Hippocampal formation (tissue), 2 donors: ENCODE measurements at places on chromosomes 6 and 20.

DNA sequence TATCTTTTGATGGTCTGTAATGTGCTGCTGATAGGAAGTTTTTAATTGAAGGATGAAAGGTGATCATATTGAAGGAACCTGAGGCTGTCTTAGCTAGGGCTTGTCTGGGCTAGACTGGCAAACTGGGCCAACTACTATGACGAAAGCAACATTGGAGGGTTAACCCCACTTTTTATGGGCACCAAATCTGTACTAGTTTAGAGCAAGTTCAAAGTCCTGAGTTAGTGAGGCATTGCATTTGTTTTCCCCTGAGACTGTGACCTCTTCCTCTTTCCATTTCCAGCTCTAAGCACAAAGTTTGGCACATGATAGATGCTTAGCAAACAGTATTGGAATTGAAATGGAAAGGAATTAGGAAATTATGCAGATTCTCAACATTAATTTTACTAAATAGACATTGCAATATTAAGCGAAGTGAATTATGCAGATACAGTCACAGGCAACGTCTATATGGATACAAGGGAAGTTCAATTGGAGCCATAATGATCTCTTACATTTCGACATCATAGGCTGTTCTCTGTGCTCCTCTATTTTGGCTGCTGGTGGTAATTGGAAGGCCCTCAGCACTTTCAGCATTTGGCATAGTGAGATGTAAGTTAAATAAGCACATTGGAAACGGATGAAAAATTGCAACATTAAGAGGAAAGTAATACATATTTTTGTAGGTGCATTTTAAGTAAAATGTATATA is 22.2 kb downstream of the CEP57L1 start:
- DNase-seq = no peak

DNA sequence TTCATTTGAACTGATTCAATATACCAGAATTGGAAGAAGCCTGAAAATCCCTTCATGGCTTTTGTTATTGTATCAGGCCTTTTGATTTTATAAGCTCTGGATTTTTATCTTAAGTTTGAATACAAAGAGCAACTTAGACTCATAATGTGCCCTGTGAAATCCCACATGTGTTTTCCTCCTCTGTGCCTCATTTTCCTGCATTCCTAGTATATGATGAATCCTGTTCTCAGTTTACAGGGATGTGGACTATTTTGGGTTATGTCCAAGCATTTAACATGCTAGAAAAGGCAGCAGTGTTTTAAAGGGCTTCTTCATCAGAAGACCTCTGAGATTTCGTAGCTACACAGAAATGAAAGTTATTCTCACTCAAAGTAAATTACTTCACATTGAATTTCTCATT is 455.0 kb downstream of the RFPL4B start:
- no peak for DNase-seq

DNA sequence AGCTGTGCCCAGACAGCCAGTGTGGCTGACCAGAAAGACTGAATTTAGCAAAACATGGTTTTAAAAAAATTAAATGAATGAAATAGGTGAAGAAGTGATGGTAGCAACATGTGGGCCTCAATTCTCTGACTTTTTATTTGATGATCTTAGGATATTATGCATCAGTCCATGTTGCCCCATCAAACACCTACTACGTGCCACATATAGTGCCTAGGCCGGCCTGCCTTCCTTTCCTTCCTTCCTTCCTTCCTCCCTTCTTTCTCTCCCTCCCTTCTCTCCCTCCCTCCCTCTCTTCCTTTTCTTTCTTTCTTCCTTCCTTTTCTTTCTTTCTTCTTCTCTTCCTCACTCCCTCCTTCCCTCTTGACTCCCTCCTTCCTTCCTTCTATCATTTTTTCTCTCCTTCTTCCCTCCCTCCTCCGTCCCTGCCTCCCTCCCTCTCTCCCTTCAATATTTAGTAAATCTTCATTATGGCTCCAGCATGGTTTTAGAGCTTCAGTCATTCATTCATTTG is 209.8 kb downstream of the TSHZ2 start:
- no peak for DNase-seq

- DNase-seq = no peak
These were observed 42.3 kb downstream of the TMC2 start for GRCh38 chr20:2578475-2579192.

GRCh38 chr20:62734326-62734725 is 25.7 kb downstream of the NTSR1 start:
- DNase-seq = no peak

- no peak for DNase-seq
These were observed 82.7 kb downstream of the PSMG4 start for GRCh38 chr6:3341467-3341866.

DNA sequence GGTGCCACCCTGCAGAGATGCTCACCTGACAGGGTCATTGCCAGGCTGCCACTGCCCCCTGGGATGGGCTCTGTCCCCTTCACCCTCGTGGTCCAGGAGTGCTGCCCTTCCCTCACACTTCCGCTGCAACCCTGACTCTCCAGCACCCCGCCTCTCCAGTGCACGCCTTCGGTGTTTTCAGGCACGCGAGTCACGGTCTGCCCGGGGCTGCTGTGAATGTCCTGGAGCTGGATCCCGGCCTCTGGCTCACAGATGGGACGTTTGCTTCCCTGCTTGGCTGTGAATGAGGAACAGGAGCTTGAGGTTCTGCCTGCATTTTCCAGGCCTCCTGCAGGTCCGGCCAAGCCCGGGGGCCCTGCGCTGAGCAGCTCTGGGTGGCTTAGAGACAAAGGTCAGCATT is 343.4 kb downstream of the SMOC2 start:
- DNase-seq = no peak

DNA sequence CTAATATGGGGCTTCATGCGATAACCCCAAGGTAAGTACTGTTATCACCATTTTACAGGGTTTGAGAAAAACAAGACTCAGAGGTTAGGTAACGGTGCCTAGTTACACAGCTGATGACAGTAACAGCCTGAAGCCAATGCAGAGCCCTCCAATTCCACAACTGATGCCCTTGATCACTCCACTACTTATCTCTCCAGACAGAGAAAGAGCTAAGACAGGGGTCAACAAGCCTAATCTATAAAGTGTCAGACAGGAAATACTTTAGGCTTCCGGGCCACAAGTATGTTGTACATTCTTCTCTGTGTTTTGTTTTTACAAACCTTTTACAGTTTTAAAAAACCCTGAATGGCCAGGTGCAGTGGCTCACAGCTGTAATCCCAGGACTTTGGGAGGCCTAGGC is 50.9 kb downstream of the MAP7 start:
- DNase-seq = no peak

- DNase-seq = no peak
These were observed 137.9 kb upstream of the NEDD9 start for GRCh38 chr6:11370191-11371018.

DNA sequence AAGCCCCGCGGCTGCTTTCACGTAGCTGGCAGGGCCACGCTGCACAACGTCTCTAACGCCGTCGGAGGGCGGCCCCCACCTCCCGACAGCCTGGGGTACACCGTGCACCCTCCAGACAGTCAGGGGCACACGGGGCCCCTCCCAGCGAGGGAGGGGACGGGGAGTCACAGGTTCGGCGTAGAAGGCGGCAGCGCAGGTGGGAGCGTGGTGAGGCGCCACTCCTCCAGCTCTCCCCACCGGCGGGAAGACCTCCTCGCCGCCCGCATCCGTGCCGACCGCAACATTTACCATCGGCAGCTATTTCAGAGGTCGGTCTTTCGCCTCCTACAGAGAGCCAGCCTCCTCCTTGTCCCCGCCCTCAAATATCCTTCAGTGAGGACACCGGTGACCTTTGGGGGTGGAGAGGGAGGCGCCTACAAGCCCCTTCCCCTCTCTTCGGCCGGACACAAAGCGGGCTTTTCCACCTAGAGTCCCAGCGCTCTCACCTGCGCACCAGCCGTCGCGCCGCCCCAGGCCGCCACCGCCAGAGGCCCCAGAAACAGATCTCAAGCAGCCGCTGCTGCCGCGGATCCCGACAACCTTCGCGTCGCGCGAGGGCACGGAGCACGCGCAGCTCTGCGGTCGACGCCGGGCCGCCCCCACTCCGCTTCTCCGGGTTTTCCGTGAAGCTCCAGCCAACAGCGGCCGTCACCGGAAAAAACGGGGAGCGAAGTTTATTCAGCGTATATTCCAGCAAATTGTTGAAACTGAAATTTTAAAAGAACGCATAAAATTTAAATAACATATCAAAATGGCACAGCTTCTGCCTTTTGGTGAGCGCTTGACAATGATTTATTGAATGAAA is at the start of gene MKKS:
MKKS (minus strand) TSS at position 600 of the 844 bp plus-strand sequence. CDS start 20,708 bp downstream, outside the sequence.
- peak; percentile 83 for DNase-seq

DNA sequence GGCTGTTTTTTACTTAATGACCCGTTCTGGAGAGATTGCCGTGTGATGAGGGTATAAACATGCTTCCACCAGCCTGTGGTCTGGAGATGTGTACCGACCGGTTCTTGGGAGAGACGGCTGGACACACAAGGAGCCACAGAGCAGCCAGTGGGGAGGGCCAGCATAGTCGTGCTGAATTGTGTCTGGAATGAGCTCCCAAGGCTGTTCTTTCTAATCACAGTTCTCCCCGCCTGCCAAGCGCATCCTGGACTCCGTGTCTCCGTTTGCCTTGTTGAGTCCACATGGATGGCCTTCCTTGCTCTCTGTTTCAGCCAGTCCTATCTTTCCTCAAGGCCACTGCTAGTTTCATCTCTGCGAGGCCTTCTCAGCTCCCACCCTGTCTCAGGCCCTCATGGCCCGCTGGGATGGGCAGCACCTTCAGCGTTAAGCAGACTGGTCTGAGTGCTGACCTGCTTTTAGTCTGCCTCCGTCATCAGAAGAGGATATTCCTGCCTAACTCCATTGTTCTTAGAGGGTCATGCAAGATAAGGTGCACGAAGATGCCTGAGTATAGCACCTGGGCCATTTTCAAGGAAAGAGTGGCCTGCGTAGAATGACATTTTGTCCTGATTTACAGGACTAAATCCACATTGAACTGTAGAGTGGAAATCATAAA is 20.6 kb downstream of the MANBAL start:
- no peak for DNase-seq

GRCh38 chr6:26087284-26088115 is at the start of gene HFE:
HFE (plus strand) TSS chr6:26087429; CDS start chr6:26087441, 12 bp downstream.
- DNase-seq = no peak

DNA sequence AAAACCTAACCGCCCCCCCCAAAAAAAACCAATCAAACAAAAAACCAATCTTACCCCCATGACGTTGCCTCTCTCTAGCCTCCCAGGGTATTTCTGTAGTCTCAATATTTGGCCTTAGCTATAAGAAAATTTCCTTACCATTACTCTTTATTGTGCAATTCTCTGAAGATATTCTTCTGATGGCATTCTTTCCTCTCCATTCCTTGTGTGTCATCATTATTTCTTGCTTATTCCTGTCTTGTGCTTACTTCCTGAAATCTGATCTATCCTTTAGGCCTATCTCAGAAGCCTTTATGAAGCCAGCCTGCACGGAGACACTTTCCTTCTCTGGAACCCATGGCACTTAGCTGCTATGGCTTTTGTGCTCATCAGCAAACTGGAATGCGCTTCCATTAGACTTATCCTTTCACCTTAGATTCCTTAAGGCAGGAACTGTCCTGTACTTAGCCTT is 65.9 kb upstream of the DDR1 start:
- no peak for DNase-seq

GRCh38 chr6:22380236-22380635 is 83.4 kb upstream of the PRL start:
- no peak for DNase-seq

- no peak for DNase-seq
These were observed 12.7 kb downstream of the STX11 start for GRCh38 chr6:144162977-144163376.
